GM12892 (cell line): ENCODE measurements at places on chromosomes 1 and 21.

DNA sequence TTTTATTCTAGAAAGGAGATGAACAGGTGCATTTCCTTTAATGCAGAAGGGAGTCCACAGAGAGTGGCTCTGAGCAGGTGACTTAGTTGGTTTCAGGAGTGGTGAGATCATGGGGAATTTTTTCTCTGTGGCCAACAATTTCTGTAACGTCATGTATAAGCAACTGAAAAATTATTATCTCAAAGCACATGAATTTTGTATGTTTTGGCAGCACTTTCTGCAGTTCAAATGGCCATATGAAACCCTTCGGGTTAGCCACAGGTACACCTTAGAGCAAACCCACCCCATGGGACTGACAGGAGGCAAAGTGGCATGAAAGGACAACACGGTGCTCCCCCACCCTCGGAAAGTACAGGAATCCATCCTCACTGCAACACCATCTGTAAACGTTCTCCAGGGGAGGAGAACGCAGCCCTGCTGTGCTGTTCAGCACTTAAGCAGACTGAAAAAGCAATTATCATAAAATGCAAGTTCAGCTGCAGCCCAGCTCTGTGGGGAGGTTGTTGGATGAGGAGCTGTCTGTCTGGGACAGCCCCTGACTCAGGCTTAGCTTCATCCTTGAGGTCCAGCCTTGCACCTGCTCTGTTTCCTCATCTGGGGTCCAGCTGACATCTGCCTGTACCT, 55.8 kb upstream of the CLDN14 start:
- peak; percentile 33 for DNase-seq

- DNase-seq = no peak
These were observed 44.3 kb downstream of the ARHGAP29 start for GRCh38 chr1:94193128-94193527.

- no peak for DNase-seq
These were observed 4.0 kb downstream of the CFAP45 start for GRCh38 chr1:159895836-159896545.

DNA sequence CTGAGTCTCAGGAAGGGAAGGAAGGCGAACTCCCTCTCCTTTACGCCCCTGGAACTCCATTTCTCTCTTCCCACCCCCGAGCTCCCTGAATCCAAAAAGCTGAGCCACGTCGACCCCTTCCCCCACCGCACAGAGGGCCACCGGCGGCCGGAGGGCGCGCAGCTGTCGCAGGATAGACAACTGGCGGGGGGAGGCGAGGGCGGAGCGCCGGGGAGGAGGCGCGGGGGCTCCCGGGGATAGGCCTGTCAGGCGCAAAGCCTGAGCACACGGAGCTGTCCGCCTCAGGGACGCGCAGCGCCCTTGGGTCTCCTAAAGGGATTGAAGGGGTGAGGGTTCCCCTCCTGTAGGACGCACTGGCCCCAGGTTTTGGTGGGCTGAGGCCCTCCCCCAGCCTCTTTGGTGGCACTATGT, 752 bp upstream of the ACTA1 start:
- DNase-seq = no peak

DNA sequence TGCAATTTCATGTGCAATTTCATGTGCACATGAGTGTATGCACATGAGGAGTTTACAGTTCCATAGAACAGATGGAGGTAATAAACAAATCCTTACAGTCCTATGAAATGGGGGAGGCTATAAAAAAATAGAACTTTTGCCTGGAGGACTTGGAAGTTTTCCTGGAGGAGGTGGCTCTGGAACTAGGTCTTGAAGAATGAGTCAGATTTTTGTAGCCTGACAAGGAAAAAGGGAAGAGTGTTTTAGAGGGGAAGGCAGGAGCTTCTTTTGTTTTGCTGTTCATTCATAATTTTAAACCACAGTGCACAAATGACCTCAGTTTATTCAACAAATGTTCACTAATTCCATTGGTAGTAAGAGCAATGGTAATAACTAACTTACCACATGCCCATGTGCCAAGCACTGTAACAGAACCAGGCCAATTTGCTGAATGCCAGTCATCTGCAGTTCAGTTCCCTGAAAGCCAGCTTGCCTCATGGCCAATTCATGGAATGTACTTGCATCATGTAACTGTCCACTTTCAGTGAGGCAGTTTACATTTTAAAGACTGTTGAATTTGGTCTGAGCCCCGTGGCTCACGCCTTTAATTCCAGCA, 2.7 kb downstream of the DIO1 start:
- DNase-seq = no peak

- DNase-seq = no peak
These were observed 6.5 kb downstream of the AIRE start for GRCh38 chr21:44291936-44292811.

DNA sequence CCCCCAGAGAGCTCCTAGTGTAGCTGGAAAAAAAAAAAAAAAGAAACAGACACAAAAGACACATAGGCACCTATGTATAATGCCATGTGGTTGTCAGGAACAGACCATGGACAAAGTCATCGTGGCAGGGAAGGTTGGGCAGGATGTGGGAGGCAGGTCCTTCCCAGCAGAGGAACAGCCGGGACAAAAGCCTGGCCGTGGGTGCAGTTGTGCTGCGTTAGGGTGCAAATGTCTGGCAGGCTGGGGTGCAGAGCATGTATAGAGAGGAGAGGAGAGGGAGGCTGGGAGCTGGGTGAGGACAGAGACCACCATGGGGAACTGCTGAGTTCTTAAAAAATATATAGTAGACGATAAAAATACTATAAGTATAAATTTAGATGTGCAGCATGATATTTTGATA, 125.7 kb upstream of the C1orf174 start:
- DNase-seq = no peak

GRCh38 chr1:201877877-201878401, 10.8 kb upstream of the SHISA4 start:
- DNase-seq = no peak

GRCh38 chr1:175192111-175192629, 406 bp downstream of the KIAA0040 start:
- no peak for DNase-seq

DNA sequence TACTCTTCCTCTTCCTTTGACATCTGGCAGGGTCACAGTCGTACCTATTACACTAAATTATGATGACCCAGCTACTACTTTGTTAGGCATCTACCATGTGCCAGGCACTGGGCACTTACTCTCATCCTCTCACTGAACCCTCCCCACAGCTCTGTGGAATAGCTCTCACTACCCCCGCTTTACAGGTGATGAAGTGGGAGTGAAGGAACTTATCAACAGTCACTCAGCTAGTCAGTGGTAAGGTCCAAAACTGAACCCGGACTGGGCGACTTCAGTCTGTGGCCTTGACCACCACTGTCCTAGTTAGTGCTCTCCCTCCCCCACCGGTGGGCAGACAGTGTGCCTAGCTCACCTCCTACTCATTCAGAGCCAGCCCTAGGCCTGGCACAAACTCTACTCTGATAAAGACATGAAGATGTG, 12.3 kb downstream of the ADGRB2 start:
- no peak for DNase-seq

GRCh38 chr1:224737353-224737727, 121.2 kb downstream of the CNIH3 start:
- no peak for DNase-seq

- no peak for DNase-seq
These were observed 149.3 kb downstream of the ZC3H11B start for GRCh38 chr1:219463636-219464035.

DNA sequence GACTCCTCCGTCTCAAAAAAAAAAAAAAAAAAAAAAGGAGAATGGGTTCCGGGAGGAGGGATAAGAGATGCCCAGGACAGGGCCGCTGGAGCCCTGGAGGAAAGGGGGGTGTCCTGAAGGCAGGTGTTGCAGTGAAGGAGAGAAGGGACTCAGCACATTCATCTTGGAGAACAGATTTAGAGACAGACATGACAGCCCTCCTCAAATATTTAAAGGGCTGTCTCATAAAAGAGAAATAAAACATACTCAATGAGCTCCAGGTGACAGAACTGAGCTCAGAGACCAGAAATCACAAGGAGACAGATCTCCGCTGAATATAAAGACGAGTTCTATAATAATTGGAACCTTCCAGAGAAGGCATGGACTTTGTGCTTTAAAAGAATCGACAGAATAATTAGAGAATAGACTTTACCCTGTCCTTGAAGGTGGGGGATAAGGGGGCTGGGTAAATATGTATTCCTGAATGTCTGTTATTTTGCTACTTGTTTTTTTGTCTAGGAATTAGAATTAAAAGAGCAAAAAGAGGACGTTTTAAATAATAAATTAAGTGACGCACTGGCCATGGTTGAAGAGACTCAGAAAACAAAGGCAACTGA, 52.0 kb upstream of the EFHD2 start:
- no peak for DNase-seq

DNA sequence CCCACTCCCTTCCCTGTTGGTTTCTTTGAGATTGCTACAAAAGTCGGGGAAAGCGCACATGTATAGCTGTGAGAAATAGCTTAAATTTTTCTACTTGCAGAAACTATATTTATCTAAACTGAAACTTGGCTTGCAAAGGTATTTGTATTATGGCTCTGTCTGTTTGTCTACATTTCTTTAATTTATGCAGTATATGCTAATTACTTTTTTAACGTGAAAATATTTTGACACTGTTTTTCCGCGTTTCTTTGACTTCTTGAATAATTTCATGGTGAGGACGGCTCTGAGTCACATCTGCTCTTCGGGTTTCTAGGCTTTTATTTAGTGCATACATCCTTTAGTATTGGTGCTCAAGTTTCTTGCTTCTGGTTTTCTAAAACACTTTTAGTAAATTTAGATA, 182.1 kb upstream of the ZRANB2 start:
- no peak for DNase-seq

- DNase-seq = no peak
These were observed 457.4 kb downstream of the SETD4 start for GRCh38 chr21:35602811-35603362.

DNA sequence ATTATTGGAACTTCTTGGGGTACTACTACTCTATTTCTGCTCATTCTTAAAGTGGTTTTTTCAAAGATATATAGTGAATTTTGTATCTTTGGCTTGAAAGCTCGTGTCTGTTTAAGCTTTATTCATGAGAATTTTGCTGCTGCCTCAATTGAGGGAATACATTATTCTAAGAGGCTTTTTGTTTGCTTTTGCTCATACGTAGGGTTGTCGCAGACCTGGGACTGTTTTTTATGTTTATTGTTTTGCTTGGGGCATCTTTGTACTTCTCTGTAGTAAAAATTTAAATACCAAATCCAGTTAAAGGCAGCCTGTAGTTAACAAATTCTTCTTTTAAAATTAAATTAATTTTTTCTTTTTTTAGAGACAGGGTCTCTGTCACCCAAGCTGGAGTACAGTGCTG, 62.3 kb downstream of the ANGPTL1 start:
- no peak for DNase-seq

DNA sequence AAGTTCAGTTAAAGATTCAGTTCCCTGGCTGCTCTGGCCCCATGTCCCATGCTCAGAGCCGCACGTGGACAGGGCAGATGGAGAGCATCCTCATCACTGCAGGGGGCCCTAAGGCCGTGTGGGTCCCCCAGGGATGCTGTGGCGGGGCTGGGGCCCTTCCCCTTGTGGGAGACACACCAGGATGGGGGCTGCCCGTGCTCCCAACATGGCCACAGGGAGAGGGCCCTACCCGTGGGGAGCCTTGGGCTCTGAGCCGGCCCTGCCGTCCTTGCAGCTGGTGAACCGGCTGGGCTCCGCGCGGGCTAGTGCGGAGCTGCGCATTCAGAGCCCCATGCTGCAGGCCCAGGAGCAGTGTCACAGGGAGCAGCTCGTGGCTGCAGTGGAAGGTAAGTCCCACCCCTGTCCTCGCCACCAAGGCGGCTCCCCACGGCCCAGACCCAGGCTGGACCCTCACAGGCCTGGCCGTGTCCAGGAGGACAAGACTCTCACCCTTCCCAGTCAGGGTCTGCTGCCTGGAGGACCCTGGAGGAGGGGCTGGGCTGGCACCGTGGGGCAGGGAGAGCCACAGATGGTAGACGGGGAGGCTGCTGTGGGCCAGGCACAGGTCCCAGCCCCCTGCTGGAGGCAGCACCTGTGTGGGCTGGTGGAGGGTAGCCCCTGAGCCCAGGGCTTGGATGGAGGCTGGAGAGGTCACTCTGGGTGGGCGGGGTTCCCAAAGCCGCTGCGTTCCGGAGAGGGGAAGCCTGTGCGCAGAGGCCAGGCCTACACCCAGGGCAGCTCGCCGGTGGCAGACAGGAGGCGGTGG, 53.8 kb downstream of the TRIM11 start:
- no peak for DNase-seq

DNA sequence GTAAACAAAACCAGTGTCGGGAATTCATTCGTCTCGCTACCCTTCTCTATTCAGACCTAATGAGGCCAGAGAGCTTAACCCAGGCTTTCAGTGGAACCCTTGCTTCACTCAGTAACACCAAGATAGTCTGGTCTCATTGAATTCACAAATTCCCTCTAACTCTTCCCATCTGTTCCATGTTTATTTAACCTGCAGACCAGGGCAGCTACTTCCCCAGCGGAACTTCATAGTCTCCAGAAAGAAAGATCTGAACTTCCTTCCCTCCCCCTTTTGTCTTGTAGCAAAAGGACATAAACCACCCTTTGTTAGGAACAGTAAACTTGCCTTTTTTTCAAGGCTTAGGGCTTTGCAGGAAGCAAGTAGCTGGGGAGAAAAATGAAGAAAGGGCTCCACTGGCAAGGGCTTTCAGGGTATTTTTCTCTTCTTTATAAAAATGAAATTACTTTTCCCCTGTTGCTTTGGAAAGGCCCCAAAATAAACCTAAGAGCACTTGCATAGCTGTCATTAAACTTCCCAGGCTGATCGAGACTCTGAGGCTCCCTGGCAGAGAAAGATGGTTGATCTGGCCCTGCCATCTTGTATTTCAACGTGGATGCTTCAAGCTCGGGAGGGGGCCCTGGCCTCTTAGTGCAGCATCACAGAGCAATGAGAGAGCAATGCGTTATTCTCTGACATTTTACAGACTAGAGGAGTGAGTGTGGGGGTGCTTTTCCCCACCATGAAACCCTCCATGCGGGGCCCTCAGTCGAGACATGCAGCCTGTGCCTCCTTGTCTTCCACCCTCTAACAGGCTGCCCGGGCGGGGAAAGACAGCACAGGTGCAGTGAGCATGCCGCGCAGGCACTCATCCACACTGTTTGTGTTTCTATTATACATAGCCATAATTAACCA, 30.0 kb downstream of the MIS18A start:
- no peak for DNase-seq

- no peak for DNase-seq
These were observed 120.9 kb downstream of the C1orf21 start for GRCh38 chr1:184507604-184508280.

DNA sequence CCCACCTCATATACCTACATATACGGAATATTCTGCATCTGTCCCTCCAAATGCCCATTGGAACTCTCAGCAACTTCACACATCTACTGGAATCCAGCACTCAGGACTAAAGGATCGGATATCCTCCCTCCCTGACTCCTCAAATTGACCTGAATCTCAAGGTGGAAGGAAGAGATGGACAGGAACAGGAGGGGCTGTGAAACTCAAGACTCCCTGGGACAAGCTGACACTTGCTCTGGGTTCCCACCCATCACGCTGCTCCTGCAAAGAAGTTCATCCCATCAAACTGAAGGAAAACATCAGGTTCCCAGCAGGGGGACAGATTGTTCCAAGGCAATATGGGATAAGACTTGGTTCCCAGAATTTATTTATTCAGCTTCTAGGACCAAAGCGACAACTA, 30.3 kb upstream of the TIAM1 start:
- no peak for DNase-seq

GRCh38 chr1:100622037-100622436, 84.1 kb downstream of the GPR88 start:
- DNase-seq = no peak
